T follicular helper cell (primary cell): ENCODE measurements at places on chromosomes 2 and 18.

DNA sequence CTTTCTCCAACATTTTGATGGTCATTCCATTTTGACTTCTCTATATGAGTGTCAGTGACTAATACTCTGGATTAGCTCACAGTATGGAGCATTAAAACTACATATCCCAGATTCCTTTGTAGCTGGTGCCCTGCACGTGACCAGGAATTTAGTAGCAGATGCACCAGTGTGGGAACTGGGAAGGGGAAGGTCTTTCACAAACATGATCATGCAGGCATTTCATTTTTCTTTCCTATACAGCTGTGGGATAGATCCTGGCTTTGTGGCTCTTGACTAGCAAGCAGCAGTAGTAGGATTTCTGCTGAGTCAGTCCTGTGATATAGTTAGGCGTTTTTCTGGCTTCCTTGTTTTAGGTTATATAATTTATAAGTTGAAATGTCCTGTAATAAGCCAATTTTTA, 971.0 kb upstream of the CDH2 start:
- no peak for DNase-seq

GRCh38 chr2:57862727-57863126, 183.9 kb upstream of the VRK2 start:
- no peak for DNase-seq

GRCh38 chr2:37641582-37642171, 29.8 kb downstream of the CDC42EP3 start:
- no peak for DNase-seq

DNA sequence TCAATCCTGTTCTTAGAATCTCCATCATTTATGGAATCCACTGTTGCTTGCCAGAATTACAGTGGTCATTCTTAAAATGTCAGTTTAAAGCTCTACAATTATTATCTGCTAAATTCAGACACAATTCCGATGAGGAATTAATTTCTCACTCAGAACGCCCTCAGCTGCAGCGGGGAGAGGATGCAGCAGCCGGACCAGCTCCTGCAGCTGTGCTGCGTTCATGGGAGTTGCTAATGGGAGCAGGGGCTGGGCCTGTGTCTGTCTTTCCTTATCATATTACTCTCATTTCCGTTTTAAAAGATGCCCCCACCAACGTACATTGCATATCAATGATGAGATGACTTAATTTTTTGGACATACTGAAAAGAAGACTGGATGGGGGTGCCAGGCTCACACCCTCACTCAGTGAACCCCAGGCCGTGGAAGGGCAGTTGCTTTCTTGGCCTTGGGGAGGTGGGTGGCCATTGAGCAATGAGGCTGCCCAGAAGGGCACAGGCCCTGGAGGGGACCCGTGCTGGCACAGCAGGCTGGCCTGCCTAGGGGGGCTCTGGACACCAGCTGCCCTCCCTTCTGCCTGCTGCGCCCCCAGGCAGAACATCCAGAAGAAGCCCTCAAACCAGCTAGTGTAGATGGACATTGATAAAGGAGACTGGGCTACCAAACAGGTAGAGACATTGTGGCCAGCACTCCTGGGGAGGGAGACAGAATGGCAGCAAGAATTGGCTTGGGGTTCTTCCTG, 503.6 kb upstream of the MYT1L start:
- no peak for DNase-seq

GRCh38 chr2:240155048-240155744, 14.7 kb upstream of the OTOS start:
- no peak for DNase-seq
